NCI-H2081 treated with DMSO at 0.1 percent for 48 hours (cell line): ENCODE measurements at places on chromosomes 1 and 21.

GRCh38 chr1:240909701-240910457 is 297.9 kb upstream of the GREM2 start:
- DNase-seq = no peak

DNA sequence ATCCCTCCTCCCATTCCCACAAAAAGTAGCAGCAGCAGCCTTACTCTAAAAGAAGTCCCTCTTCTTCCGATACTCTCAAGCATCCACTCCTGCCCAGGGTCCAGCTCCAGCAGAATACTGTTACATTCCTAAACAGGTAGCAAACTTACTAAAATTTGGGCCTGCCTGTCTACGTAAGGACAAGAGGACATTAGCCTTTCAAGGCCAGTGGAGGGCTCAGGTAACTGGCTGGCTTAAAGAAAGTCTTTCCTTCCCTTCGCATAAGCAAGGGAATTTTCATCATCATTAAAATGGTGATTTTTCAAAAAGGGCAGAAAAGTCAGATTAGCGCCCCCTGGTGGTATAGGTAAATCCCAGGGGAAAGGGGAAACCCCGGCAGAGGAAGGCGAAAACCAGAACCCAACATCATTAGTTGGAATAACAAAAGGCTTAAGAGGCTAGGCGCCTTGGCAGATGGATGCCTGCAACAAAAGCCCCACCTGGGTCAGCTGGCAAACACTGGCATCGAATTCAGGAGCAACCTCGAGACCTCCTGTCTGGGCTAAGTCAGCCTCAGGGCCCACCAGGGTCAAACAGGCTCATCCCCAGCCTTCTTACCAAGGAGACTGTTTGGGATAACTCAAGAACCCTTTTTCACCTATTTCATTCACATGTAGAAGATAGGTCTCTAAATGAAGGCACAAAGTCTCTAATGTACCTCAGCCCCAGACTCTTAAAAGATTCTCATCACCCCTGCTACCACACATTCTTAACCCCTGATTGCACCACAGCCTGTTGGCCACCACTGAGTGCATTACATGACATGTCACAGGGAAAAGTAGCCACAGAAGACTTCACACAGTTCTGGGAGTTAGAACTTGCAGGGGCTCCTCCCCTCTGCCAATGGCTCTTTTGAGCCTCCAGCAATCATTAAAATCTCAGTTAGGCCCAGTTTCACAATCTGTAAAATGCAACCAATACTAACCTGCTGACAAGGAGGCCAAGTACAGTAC is 36.7 kb downstream of the ERI3 start:
- DNase-seq = no peak

- DNase-seq = no peak
These were observed 21.4 kb downstream of the CNST start for GRCh38 chr1:246587606-246588005.

DNA sequence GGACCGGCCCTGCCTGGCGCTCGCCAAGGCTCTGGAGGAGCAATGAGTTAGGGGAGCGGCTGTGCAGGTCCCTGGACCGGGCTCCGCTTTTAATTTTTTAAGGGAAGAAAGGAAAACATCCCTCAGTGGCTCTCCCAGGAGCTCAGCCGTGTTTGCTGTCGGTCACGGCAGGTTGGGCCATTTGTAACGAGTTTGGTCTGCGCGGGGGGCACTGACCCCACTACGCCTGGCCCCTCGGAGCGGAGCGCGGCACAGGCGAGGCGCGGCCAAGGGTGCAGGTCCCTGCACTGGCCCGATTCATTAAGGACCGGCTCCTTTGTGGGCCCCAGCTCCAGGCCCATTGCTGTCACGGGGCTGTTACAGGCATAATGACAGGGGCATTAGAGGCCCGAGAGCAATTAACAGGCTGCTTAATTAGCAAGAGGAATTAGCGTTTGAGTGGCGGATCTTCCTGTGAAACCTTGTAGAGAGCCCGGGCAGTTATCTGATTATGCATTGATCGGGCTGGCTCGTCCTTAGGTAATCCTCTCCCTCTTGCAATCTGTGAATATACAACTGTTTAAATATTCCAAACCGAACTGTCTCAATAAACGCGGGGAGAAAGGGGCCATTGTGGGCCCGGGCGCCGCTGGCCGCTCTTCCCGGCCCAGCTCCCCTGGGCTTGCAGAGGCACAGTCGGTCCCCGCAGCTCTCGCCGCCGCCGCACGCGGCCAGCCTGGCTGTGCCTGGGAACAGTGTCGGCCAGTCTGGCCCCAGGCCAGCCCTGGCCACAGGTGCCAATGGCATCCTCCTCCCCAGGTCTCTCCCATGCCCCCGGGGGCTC is 56.8 kb downstream of the PRDM16 start:
- DNase-seq = no peak

DNA sequence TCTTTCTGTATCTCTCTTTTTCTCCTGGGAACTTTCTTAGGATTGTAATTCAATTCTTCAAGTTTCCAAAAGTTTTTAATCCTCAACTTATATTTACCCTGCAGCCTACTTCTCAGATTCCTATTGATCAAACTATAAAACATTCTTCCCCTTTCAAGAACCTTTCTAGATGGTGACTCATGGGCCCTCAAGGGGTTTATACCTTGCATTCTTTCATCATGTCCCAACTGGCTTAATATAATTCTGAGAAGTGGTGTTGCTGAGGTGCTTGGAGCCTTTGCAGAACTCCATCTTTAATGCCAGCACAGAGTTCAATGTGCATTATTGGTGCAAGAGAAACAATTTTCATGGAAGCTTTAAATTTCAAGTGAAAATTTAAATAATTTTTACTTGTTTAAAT is 273.4 kb downstream of the VAV3 start:
- DNase-seq = no peak

GRCh38 chr1:226751214-226751613 is 12.1 kb upstream of the ITPKB start:
- no peak for DNase-seq

GRCh38 chr1:206909161-206909882 is 12.1 kb downstream of the IL24 start:
- DNase-seq = peak; percentile 27
